NCI-H446 (cell line): ENCODE measurements at places on chromosomes 5 and 9.

DNA sequence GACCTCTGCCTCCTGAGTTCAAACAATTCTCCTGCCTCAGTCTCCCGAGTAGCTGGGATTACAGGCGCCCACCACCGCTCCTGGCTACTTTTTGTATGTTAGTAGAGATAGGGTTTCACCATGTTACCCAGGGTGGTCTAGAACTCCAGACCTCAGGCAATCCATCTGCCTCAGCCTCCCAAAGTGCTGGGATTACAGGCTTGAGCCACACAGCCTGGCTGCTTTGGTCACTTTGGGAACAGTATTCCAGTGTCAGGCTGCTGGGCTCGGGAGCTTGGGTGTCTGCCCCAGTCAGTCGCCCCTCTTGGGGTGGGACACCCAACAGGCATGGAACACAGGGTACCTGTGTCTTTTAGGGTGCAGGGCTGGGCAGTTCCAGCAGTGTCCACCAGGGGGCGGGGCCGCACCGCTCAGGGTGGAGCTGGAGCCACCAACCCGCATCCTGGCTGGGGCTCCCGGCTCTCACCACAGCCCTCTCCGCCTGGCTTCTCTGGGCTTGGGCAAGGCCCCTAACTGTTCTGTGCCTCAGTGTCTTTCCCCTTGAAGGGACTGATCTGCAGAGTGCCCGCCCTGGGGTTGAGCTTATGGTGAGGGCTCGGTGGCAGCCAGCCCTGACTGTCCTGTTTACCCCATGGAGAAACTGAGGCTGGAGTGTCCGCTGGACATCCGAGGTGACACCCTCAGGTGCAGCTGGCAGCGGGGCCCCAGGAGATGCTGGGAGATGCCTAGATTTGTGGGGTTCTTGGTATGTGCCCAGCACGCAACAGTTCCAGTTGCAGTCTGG lies 6.4 kb upstream of the RNU6ATAC start:
- DNase-seq, result no peak

DNA sequence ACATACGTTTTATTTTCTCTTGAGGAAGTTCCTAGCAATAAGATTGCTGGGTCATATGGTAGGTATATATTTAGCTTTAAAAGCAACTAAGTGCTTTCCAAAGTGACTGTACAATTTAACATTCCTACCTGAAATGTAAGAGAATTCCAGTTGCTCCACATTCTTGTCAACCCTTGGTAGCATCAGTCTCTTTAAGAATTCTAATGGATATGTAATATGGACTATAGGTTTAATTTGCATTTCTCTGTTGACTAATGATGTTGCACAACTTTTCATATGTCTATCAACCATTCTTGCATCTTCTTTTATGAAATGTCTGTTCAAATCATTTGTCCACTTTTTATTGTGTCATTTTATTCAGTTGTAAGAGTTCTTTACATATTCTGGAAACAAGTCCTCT lies 6.7 kb upstream of the RASEF start:
- no peak for DNase-seq

- no peak for DNase-seq
These were observed 16.4 kb upstream of the ZNF474 start for GRCh38 chr5:122112733-122113558.

DNA sequence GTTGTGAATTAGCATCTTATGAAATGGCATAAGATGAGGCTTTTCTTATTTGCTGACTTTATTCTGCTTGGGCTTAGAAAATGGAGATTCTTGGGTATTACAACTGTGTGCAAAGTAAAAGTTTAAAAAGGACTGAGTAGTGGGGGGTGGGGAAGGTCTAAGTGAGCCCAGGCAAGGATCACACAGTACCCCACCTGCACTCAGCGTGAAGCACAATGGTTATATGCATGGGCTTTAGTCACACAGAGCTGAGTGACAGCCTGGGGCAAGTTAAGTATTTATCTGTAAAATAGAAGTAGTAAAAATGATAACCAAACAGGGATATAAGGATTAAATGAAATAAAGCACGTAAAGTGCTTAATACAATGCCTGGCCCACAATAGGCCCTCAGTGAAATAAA lies 247.4 kb downstream of the FAM114A2 start:
- DNase-seq, result no peak

- peak; percentile 17 for DNase-seq
These were observed 186.6 kb upstream of the ZNF608 start for GRCh38 chr5:124932791-124933600.

- DNase-seq, result no peak
These were observed 2244.5 kb upstream of the WWC1 start for GRCh38 chr5:166046956-166047355.

- DNase-seq, result no peak
These were observed 29.4 kb upstream of the RAI14 start for GRCh38 chr5:34626751-34627150.

DNA sequence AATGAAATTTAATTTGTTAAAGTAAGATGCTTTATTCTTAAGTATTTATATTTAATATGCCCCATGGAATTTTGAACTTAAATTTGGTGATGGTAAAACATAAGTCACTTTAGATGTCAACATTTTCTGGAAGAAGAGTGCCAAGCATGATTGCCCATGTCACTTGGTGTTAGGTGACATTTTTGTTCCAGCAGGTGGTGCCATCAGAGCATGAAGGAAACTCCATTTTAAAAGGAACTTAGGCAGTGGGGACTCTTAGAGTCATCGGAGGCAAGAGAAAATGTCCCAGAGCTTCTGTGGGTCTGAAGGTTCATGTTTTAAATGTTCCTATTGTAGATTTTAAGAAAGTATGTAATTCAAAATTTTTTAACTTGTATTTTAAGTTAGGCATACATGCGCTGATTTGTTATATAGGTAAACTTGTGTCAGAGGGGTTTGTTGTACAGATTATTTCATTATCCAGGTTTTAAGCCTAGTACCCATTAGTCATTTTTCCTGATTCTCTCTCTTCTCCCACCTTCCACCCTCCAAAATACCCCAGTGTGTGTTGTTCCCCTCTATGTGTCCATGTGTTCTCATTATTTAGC lies 789.3 kb downstream of the SEMA5A start:
- DNase-seq, result no peak

DNA sequence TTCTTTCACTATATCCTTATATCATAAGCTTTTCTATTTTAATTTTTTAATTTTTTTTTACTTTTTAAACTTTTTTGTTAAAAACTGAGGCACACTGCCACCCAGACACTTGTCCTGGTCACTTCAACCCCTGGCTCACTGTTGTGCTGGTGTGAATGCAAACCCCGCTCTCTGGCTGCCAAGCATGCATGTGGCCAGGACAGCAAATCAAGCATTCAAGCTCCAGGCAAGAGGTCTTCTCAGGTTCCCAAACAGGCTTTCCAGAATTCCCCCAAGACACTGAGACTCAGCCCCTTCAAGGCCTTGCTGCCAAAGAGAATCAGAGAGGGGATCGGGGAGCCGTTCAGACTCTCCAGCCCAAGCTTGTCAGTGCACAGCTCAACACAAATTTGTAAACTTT lies 139.9 kb downstream of the FANCC start:
- no peak for DNase-seq

DNA sequence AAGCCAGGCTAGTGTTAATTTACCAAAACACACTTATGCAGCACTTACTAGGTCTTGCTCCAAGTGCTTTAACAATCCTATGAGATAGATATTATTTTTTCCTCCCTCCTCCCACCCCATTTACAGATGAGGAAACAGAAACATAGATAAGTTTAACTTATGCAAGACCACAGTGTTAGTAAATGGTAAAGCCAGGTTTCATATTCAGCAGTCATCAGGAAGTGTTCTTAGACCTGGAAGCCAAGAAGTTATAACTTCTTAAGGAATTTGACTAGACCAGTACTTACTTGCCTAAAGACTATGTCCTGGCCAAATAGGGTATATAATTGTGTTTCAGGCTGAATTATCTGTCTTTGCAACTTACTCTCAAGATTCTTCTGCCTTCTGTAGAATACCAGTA lies 15.9 kb downstream of the ABHD17B start:
- no peak for DNase-seq

- DNase-seq, result no peak
These were observed 11.3 kb downstream of the RGS14 start for GRCh38 chr5:177368869-177369644.

- no peak for DNase-seq
These were observed 67.4 kb upstream of the TBC1D9B start for GRCh38 chr5:179974946-179975712.

DNA sequence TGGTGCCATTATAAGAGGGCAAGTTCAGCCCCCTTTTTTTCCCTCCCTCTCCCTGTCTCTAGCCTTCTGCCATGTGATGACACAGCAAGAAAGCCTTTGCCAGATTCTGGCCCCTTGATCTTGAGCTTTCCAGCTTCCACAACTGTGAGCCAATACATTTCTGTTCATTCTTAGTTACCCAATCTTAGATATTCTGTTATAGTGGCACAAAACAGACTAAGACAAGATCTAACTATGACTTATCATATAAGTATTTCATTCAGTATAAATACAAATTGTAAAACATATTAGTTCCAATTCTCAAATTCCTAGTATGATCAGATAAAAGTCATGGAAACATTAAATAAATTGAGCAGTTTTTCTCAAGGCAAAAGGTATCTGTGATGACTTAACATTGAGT lies 276.3 kb downstream of the COX7C start:
- no peak for DNase-seq

GRCh38 chr9:98345011-98345410 lies 89.6 kb upstream of the TBC1D2 start:
- no peak for DNase-seq

DNA sequence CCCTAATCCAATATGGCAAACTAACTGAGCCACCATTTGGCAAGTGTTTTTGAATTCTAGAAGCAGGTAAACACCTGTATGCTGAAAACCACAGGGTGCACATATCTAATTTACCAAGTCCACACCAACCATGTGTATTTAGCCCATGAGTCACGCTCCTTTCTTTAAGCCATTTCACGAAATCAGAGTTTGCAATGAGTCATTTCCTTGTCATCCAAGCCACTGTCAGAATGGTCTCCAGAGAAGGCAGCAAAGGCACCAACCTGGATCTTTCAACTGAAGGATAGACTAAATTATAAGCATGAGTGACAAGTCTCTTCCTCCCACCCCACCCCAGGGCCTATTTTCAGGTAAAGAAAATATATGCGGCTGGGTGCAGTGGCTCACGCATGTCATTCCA lies 110.0 kb downstream of the PAX5 start:
- DNase-seq, result no peak

DNA sequence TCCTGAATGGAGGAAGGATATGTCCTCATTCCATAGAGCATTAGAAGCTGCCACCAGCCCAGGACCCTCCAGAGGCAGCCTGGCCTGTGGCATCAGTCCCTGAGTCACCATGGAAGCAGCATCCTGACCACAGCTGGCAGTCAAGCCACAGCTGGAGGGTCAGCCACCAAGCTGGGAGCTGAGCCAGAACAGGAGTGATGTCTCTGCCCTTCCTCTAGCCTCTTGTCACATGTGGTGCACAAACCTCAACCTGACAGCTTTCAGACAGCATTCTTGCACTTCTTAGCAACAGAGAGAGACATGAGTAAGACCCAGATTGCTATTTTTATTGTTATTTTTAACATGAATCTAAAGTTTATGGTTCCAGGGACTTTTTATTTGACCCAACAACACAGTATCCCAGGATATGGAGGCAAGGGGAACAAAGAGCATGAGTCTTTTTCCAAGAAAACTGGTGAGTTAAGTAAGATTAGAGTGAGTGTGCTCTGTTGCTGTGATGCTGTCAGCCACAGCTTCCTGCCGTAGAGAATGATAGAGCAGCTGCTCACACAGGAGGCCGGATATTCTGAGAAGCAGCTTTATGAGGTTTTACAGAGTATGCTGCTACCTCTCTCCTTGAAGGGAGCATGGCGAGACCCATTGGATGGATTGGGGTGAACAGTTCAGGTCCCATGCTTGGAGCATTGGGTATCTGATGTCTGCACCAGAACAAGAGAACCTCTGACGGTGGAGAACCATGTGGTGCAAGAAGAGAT lies 13.0 kb upstream of the CYFIP2 start:
- DNase-seq, result no peak

DNA sequence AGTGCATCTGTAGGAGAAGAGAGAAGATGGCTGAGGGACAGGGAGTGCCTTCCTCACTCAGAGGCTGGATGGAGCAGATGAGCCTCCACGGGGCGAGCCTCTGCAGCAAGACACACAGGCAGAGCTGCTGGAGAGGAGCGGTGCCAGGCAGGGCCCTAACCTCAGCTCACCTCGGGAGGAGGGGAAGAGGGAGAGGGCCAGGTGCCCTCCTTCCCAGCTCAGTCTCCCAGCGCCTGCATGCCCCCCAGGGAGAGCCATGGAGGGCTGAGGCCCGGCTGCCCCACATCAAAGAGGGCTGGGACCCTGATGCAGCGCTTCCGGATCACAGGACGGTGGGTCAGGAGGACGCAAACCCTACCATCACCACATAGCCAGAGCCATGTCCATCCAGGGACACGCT lies 13.6 kb upstream of the SPATA31E1 start:
- DNase-seq, result no peak

GRCh38 chr9:125887172-125887571 lies 140.0 kb downstream of the PBX3 start:
- no peak for DNase-seq

GRCh38 chr5:41648996-41649395 lies 138.6 kb upstream of the PLCXD3 start:
- no peak for DNase-seq

DNA sequence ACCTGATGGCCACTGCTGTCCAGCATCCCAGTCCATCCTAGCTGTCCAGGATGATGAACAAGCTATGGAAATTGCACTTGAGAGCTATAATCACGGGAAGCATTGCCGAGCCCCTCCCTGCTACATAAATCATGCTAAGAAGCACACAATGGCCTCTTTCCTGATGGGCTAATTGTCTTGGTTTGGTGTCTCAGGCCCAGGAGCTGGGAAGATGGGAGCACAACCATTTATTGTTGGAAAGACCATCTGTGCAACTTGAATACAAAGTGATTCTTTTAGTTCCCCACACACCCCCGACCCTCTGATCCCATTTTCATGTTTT lies 80.4 kb downstream of the RGS3 start:
- DNase-seq, result no peak

- DNase-seq, result no peak
These were observed 79.2 kb downstream of the C9orf152 start for GRCh38 chr9:110128664-110129329.

- no peak for DNase-seq
These were observed 50.3 kb downstream of the MTAP start for GRCh38 chr9:21852754-21853153.

DNA sequence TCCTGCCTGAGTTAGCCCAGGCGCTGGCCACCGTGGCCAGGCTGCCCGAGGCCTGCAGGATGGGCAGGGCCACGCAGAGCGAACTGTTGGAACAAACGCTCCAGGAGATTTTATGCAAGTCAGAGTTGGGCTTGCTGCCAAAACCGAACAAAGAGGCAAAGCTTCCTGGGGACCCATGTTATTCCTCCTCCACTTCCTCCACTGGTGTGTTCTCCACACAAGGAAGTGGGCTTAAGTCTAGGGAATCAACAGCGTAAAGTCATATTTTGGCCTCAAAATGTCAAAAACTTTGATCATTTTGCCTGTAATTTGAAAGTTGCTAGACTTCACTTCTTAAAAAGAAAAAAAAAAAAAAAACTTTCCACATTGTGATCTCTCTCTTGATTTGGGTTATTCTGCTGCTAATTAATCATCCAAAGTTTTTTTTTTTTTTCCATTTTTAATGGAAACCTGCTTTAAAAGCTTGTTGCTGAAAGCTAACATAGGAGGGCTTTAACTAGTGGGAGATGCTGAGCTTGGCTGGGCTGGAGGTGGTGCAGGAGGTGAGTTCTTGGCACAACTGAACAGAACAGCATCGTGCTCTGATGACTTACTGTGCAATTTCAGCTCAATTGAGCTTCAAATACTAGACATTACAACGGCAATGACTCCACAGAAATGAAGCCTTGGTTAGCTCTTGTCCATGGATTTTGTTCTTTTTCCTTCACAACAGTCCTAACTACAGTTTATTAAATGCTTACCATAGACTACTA lies 73.0 kb downstream of the PTPDC1 start:
- peak; percentile 5 for DNase-seq
